ENCODE measurements at places on chromosomes 3 and 15.

GRCh38 chr3:63762934-63763550, 56.1 kb upstream of the C3orf49 start:
- DNase-seq, result no peak

GRCh38 chr15:31005660-31006059, 14.2 kb upstream of the MTMR10 start:
- no peak for DNase-seq

DNA sequence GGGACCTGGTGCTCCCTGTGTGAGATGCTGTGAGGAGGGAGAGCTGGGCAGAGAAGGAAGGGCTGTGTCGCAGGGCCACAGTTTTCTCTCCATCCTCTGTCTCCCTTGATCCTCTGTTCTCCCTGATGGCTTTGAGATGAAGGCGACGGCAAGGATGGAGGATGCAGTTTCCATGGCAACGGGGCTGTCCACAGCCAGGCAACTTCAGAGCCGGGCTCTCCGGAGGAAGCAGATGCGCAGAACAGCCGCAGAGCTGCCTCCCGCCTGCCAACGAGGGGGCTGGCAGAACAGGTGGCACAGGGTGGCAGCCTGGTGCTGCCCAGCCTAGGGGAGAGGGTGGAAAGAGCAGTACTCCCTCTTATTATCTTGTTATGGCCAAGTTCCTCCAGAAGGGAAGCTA, 9.9 kb upstream of the GRM2 start:
- DNase-seq, result no peak

GRCh38 chr3:72821161-72821781, 27.0 kb downstream of the SHQ1 start:
- no peak for DNase-seq

DNA sequence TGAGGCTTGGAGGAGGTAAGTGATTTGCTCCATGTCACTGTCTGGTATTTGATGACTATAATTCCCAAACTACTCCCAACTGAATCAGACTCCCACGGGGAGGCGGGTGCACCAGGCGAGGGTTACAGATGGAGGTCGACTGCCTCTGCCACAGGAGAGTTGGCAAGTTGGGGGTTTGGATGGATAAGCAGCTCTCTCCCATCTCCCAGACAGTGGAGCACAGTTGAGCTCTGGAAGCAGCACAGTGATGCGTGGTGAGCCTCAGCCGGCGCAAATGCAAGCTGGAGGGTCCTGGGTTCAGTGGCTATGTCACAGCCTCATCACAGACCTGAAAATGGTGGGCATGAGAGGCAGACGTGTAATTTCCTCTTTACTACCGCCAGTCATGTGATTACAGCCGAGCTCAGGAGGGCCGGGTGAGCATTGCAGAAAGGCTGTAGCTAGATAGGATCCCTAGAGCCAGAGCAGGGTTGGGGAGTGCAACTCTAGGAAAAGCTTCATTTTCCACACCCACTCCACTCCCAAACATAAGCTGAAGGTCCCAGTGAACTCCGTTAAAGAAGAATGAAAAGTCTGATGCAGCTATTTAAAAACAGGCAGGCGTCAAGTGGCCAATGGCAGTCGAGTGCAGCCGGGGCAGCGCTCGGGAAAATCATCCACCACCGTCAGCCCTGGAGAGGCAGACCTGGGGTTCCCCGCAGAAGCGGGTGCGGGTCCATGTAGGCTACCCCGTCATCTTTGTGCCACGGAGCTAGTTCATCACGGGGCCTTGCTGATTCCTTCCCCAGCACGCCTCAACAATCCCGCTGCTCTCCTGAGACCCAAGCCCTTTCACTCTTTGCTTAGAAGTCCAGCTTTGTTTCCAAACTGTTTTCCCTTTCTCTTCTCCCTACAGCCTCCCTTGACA, 33.3 kb upstream of the VPS8 start:
- DNase-seq, result no peak

DNA sequence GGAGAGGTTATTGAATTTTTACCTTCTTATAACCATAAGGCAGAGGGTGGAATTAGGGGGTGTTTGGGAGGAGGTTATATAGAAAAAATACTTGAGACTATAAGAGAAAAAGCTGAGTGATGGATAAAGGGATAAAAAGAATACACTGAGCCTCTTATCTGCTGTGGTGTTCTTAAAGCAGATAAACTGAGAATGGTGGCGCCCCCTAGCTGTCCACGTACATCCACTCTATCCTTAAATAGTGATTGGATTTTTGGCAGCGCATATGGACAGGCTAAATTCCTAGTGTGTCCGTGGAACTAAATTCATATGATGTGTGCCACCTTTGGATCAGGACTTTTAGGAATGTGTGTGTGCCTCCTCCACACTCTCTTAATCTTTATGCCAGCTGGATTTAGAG, 121.1 kb downstream of the OXSM start:
- peak; percentile 36 for DNase-seq

DNA sequence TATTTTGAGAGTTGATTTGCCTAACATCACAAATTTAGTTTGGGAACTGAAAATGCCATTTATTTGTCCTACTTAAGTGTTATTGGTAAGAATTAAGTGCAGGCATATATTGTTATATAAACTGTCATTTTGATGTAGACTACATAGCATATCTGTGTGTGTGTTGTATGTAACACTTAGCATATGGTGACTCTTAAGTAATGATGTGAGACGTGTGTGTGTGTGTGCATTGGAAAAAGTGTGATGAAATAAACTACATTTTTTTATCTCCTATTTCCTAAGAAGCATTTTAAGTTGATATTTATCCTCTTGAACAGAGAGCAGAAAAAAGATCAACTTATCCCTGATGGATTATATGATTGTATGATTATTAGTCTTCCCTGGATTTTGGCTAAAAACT, 588.2 kb upstream of the SUCLG2 start:
- no peak for DNase-seq

- no peak for DNase-seq
Observed at GRCh38 chr15:96560246-96560895, 229.9 kb downstream of the NR2F2 start.

DNA sequence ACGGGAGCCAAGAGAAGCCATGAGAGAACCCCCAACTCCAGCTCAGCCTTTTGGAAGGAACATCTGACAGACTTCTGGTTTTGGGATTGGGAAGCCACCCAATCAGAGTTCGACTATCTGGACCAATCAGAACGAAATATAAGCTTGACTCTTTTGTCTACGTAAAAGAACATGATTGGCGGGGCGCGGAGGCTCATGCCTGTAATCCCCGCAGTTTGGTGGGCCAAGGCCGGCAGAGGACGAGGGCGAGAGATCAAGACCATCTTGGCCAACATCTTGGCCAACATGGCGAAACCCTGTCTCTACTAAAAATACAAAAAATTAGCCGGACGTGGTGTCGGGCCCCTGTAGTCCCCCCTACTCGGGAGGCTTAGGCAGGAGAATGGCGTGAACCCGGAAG, 380.3 kb downstream of the TBL1XR1 start:
- no peak for DNase-seq

GRCh38 chr3:24662449-24663345, 168.0 kb upstream of the THRB start:
- DNase-seq, result no peak

DNA sequence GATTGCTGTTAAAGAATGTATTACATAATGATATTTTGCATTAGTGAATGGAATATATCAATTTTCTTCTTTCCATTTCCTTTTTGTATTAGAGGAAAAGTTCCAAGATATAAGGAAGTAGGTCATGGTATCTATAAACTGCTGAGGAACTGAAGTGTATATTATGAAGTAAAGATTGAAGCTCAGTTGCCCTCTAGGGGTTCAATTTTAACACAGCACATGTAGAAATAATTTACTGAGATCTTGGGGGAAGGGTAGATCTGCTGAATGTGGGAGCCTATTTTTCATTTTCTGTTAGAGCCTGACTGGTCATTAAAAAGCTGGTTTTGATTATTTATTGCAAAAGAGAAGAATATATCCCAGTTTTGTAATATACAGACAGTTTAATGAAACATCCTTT, 45.2 kb downstream of the CMC1 start:
- DNase-seq, result no peak

DNA sequence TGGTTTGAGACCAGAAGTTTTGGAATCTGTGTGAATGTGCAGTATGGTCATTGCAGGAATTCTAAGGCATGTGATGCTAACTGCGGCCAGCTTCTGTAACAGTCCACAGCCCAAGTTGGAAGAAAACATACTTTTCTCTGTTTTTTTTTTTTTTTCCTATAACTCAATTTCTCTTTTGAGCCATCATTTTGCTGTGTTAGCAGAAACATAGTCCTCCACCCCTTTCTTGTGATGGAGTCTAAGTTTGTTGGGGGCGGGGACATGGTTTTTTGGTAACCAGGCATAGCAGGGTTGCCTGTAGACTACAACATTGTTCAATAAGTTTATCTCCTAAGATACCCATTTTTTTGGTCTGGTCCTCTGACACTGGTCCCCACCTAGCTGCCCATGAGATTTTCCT, 223.2 kb upstream of the ONECUT1 start:
- no peak for DNase-seq

DNA sequence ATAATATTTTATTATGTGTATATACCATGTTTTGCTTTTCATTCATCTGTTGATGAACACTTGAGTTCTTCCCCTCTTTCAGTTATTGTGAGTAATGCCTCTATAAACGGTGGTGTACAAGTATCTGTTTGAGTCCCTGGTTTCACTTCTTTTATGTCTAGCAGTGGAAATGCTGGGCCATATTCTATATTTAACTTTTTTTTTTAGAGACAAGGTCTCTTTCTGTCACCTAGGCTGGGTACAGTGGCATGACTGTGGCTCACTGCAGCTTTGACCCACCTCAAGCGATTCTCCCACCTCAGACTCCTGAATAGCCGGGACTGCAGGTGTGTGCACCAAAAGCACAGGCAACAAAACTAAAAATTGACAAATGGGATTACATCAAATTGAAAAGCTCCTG, 19.9 kb downstream of the GOLM2 start:
- peak; percentile 27 for DNase-seq

GRCh38 chr3:172848910-172849309, 98.4 kb downstream of the ECT2 start:
- no peak for DNase-seq

- no peak for DNase-seq
Observed at GRCh38 chr3:155656466-155656865, 88.4 kb downstream of the PLCH1 start.

GRCh38 chr15:88918738-88919137, 5.6 kb upstream of the MFGE8 start:
- peak; percentile 50 for DNase-seq

GRCh38 chr3:157938154-157938779, 168.0 kb downstream of the SHOX2 start:
- no peak for DNase-seq

- no peak for DNase-seq
Observed at GRCh38 chr3:149553781-149554451, 79.4 kb downstream of the TM4SF4 start.

DNA sequence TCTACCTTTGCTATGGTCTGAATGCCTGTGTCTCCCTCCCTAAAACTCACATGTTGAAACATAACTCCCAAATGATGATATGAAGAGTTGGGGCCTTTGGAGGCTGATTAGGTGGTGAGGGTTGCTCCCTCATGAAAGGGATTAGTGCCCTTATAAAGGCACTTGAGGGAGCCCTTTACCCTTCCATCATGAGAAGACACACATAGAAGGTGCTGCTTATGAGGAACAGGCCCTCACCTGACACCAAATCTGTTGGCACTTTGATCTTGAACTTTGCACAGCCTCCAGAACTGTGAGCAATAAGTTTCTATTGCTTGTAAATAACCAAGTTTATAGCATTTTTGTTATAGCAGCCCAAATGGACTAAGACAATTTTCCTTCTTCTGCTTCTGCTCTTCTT, 76.2 kb upstream of the ADAMTS9 start:
- DNase-seq, result no peak

DNA sequence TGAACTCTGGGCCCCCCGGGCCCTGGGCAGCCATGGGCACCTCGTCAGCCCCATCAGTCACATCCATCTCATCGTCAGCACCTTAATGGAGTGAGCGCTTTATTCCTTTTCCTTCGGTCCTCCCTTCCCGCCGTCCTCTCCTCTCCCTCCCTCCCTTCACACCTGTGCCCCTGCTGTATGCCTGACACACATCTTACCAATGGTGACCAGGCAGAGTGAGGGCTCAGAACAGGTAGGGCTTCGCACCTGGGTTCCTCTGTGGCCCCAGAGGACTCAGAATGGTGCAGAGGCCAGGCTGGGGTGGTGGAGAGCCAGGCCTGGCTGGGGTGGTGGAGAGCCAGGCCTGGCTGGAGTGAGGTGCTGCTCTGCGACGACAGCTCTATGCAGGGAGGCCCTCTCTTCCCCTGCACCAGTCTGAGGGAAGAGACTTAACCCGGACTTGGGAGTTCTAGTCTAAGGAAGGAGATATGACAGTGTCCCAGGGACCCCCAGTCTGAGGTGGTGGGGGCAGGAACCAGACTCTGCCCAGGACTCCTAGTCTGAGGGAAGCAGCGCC, 11.6 kb downstream of the C15orf39 start:
- DNase-seq, result no peak

DNA sequence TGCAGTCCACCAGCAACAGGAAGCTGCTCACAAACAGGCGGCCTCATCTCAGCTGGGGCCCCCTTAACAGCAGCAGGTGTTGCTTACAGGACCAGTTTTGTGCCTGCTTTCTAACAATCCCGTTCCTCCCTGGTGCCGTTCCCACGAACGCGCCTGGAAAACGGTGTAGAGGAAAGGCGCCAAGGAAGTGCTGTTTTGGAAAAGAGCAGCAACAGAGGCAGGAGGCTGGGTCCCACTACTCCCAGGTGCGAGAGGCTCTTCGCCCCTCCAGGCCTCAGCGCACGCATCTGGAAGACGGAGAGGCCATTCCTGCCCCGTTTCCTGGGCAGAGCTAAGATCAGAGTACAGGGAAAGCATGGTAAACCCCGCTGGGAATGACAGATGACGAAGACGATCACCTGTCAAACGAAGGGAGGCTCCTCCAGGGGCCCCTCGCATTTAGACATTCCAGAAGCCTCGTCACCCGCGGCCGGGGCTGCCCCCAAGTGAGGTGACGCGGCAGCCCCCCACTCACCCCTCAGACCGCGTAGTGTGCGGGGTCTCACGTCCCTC, 603 bp downstream of the SCAPER start:
- no peak for DNase-seq

DNA sequence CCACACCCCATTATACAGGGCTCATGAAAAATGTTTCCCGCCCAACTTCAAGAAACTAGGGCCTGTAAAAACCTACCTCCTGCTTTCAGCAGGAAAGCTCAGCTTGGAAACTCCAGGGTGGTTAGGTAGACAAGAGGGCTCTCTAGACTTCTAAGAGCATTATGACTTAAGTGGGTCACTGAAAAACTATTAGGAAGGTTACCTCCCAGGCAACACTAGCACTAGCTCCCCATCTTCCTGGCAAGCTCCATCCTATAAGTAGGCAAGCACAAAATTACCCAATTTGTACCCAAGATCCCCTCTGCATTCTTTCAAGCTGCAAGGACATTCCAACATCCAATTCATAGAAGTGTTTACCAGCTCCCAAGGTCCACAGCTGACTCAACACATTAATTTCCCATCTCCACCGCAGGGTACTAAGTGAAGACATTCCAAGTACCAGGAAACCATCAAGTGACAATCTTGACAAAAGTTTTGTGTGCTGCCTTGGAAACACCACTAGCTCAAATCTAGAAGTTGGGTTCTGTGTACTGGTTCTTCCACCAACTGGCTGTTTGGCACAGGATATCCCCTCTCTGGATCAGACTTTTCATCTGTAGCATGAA, 46.9 kb downstream of the WNT5A start:
- DNase-seq, result no peak

GRCh38 chr3:51873253-51873766, 2.1 kb downstream of the IQCF5 start:
- DNase-seq, result no peak
